ENCODE measurements at places on chromosomes 6 and 20.

DNA sequence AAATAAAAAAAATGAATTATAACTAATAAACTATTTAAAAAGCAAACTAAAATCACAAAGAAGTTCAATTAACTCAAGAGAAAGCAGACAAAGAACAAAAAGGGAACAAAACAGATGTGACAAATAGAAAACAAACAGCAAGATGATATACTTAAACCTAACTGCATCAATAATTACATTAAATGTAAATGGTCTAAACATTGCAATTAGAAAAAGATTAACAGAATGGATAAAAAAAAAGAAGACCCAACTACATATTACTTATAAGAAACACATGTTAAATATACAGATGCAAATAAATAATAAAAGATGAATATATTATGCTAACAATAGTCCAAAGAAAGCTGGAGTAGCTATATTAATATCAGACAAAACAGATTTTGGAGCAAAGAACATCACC, 35.1 kb upstream of the RAB22A start:
- DNase-seq = no peak

GRCh38 chr20:50607850-50608749, 83.2 kb downstream of the RIPOR3 start:
- DNase-seq = no peak

DNA sequence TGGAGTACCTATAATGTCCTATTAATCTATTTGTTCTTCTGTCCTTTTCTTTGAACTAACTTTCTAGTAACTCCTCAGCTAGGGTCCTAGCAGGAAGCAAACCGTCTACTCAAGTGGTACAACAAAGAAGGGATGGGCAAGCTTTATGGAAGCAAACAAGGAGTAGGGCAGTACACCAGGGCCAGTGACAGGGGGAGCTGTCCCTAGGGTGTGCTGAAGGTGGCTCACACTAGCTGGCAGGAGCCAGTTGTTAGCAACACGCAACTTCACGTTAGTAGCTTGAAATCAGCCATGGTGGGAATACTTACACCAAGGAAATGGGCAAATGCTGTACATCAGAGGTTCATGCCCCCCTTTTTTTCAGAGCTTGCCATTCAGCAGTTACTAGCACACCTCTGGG, 74.0 kb upstream of the EYA2 start:
- DNase-seq = no peak

DNA sequence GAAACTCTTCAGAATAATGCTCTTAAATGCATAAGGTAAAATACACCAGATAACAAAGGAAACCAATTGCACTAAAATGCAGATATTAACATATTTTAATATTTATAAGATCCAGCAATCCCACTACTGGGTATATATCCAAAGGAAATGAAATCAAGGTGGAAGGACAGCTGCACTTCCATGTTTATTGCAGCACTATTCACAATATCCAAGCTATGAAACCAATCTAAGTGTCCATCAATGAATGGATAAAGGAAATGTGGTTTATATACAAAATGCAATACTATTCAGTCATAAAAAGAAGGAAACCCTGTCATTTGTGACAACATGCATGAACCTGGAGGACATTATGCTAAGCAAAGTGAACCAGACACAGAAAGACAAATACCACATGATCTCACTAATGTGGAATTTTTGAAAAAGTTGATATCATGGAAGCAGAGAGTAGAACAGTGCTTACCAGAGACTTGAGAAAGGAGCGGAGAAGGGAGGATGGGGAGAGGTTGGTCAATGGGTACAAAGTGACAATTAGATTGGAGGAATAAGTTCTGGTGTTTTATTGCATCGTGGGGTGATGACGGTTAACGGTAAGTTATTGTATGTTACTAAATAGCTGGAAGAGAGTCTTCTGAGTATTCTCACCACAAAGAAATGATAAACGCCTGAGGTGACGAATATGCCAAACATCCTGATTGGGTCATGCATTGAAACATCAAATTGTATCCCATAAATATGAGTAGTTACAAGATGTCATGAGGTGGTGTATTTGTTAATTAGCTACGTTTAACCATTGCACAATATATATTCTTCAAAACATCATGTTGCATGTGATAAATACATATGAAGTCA, 37.9 kb upstream of the RNF24 start:
- no peak for DNase-seq

GRCh38 chr6:159533016-159533415, 160.0 kb downstream of the SOD2 start:
- no peak for DNase-seq

DNA sequence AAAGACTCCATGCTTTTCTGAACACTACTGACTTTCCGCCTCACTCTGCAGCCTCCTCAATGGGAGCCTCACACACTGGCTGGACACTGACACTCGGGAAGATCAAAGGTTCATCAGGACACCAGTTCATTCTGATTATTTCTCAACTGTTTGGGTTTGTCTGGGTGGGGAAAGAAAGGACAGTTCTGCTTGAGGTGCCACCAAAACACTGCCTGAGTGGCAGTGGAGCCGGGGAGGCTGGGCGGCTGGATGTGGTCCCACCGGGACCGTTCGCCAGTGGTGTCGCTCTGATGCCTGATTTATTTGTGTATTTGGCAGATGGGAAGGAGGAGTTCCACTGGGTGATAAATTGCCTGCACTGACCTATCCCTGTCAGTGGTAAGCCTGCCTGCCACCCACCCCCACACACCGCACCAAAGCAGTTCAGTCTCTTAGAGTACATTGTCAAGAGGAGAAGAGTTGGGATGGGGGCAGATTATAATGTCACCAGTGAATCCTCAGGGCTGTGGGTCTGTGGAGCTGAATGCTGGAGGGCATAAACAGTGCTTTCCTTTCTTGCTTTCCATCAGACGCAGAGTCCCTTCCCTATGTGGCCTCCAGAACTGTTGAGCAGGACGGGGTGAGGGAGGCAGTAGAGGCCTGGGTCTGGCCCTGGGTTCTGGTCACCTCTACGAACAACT, 49.8 kb downstream of the EDN1 start:
- no peak for DNase-seq

- no peak for DNase-seq
These were observed 26.9 kb downstream of the BICRAL start for GRCh38 chr6:42808492-42809483.

- no peak for DNase-seq
These were observed 100.1 kb upstream of the FRMD1 start for GRCh38 chr6:168179133-168179532.
